ENCODE measurements at places on chromosomes 3 and 15.

DNA sequence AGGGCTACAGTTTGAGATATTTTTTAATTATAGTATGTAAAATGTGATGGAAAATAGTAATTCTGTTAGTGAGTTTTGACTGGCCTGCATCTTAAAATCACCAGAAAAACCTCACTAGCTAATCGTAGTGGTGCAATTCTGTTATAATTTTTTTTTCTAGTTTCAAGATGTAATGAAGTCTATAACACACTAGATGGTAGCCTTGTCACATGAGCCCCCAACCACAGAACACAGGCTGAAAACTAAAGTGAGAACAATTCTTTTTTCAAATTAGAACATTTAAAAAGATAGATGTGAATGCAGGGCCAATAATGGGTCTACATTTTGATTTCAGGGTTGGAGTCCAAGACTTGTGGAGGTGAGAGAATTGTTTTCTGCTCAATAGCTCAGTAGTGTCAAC, 83.3 kb upstream of the KCNH8 start:
- no peak for DNase-seq

DNA sequence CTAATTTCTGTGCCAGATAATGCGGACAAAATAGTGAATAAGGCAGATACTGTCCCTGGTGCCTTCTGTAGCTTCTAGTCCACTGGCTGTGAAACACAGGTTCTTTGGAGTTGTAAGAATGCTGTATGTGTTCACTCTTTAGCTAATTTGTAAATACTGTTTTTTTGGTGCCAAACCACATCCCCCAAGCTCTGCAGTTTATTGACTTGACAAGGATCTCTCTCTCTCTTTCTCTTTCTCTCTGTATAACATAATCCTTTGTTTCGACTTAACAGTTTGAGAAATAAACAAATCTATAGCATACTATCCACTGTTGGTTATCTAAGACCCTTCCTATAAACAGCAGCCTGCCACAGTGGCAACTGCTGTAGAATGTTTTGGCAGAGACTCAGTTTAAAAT, 7.6 kb downstream of the SMAD3 start:
- DNase-seq, result no peak

DNA sequence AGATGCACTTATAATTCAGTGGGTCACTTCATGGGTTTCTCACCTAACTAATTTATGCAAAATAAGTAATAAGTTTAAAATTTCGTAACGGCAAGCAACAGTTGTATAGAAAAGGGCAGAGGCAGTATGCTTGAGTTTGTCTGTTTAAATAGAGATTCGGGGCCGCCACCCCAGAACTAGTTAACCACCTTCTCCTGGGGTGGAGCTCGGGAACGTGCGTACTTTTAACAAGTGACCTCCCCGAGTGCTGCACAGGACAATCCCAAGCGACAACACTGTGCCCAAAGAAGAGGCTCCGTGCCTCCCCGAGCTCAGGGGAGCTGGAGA, 439 bp downstream of the SSR3 start:
- DNase-seq, result no peak

- no peak for DNase-seq
Observed at GRCh38 chr3:129794311-129795185, 99.0 kb downstream of the TMCC1 start.

- peak; percentile 34 for DNase-seq
Observed at GRCh38 chr3:47522082-47522987, 8.8 kb upstream of the ELP6 start.

DNA sequence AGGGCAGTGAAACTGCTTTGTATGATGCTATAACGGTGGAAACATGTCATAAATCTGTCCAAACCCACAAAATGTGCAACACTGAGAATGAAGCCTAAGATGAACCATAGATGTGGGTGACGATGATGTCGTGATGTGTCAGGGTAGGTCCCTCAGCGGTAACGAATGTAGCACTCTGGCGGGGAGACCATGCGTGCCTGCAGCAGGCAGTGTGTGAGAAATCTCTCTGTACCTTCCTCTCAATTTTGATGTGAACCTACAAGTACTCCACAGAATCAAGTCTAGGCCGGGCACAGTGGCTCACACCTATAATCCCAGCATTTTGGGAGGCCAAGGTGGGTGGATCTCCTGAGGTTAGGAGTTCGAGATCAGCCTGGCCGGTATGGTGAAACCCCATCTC, 268.2 kb upstream of the LYSMD4 start:
- no peak for DNase-seq

- DNase-seq, result no peak
Observed at GRCh38 chr3:89180334-89180733, 72.9 kb downstream of the EPHA3 start.

- DNase-seq, result no peak
Observed at GRCh38 chr15:91318931-91319330, 218.9 kb downstream of the SV2B start.

DNA sequence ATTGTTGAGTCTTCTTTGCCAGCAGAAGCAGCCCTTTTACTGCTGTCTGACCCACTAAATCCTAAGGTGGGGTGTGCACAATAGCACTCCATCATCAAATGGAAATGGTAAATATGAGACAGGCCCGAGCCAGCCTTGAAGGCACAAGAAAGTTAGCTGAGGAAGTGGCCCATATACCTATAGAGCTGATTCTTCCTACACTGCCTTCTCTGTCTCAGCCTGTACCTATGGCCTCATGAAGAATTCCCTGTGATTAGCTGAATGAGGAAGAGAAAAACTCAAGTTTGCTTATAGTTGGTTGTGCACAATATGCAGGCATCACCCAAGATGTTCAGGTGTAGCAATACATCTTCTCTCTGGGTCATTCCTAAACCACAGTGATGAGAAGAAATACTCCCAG, 31.7 kb upstream of the XCR1 start:
- no peak for DNase-seq

DNA sequence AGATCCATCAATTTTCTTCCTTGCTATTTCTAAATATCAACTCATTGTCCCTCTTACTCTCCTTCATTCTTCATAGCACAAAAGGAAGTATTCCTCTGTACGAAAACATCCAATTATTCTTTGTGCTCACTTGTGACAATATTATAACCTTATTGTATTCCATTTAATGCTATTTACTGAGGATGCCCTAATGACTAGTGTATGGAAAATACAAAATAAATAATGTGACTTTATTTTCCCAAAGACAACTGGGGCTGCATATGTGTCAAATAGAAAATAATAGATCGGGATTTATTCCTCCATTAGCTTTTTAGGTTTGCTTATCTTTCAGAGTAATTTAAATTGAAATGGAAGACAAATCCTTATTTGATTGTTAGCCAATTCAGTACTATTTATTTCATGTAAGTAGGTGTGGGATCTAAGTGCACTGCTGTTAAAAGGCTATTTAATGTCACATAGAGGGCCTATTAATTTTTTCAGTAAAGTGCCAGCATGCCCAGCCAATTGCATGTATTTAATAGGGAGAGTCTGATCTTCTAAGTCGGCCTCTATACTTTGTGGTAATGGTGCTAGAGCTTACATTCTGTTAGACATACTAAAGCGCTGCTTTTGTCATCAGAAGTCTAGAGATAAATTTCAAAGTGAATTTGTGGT, 329.8 kb downstream of the MCTP2 start:
- DNase-seq, result no peak

- DNase-seq, result no peak
Observed at GRCh38 chr3:139198186-139198585, 145.6 kb upstream of the MRPS22 start.

DNA sequence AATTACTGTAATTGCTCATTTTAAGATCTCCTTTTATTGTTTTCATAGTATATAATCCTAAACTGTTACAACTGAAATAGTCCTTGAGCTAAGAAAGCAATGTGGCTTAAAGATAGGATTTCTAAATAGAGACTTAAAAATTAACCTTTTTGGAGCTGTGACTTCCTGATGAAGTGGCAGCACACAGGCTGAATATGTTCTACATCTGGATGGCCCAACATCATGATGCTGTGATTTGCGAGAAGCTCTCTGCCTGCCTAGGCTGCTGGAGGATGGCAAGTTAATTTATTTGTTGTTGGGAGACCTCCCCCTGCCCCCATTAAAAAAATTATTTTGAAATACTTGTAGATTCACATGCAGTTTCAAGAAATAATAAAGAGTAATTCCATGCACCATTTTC, 134.5 kb downstream of the IGF1R start:
- no peak for DNase-seq

GRCh38 chr3:19898721-19899120, 35.3 kb downstream of the EFHB start:
- DNase-seq, result no peak

DNA sequence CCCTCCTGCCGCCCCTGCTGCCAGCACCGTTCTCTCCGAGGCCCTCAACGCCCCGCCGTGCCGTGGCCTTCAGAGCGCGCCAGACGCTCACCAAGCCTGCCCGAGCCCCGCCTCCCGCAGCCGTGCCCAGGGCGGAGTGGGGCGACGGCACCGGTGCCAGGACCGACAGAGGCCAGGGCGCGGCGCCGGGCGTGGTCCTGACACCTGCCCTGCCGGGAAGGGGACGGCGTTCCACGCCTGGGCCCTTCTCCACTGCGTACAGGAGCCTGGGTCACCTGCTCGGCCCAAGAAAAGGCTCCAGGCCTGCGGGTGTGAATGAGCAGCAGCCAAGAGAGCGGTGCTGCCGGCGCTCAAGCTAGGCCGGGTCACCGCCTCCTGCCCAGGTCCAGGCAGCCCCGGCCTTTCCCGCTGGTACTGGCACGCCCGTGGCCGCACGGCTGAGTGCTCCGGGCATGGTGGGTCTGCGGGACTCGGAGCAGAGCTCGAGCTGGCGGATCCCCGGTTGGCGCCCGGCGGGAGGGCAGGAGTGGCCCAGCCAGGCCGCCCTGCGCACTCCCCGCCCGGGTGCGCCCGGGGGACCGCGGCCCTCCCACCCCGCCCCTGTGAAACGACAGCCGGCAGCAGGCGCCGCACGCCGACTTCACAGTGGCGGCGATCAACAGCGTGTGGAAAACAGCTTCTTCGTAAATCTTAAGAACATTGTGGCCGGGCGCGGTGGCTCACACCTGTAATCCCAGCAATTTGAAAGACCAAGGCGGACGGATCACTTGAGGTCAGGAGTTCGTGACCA, 4.2 kb downstream of the OCA2 start:
- DNase-seq, result no peak

DNA sequence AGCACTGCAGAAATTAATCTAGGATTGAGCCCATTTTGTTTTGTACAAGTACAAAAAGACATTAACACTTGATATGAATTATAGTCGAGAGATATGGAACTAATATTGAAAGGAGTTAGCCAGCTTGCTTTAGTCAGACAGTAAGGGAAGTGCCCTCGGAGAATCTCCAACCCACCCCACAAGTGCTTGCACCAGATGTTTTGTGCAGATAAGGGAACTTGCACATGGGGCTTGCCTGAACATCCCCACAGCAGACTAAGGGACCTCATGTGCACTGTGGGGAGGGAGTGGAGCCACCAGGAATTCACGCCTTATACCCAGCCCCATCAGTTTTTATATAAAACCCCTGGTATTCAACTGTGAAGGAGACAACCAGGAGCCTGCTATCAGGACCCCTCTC, 122.3 kb downstream of the EFHB start:
- no peak for DNase-seq

GRCh38 chr3:139534992-139535879, 4.3 kb downstream of the RBP1 start:
- no peak for DNase-seq

DNA sequence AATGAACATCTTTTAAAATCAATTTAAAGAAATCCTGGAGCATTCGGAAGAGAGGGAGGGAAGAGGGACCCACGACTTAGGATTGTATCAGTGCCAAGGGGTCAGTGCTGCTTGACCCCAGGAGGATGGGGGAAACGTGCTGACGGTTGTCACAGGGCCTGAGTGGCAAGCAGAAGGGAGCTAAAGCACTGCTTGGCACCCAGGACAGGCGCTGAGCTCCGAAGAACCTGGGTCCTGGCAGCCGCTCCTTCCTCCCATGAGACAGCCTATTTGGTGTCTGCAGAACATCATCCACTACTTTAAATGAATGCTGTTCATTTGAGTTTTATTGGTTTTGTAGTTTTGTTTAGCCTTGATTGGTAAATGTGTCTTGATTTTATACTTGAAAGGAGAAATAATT, 54.5 kb downstream of the RGMA start:
- no peak for DNase-seq

DNA sequence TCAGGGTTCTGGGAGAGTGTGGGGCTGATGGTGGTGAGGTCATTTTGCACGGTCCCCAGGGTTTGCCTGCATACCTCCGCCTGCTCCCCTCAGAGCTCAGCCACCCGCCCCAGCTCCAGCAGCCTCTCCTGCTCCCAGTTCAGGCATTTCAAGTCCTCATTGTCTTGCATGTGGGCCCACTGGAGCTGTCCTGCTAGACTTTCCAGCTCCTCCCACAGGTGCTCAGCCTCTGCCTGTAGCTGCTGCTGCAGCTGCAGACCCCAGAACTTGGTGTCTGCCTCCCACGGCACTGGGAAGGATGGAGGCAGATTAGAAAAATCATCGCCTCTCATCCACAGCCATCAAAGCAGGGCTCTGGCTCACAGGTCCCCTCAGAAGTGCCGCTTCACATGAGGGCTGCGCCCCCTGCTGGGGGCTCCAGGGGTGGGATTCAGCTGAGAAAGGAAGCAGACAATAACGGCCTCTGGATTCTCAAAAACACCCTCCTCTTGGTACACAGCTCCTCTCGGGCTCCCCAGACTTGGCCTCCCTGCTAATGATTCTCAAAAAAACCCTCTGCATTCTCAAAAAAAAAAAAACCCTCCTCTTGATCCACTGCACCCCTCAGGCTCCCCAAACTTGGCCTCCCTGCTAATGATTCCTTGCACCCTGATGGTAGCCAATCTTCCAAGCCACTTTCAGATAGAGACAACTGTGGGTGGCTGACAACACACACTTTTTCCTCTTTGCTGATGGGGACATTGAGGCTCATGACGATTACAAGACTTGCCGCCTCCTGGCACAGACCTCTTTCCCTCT, 89.3 kb upstream of the C2CD4B start:
- DNase-seq, result peak; percentile 14

DNA sequence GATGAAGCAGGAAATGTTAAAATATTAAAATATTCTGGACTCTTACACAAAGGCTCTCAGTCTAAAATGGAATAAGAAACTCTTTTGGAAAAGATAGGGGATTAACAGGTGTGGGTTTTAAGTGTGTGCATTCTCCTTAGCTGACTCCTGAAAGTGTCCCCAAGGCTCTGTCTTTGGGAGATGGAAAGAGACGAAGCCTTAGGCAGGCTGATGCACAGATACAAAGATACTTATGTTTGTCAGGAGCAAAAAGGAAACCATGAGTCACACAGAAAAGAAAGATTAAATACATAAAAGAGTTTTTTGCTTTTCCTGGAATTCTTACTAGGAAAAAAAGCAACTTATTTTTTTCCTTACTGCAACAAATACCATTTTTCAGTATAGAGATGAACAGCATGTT, 23.8 kb upstream of the ABI3BP start:
- no peak for DNase-seq

Data from stimulated activated CD8-positive, alpha-beta memory T cell treated with anti-CD3 and anti-CD28 coated beads, Interleukin-15, amount 100 ng/mL, for 1 hour (primary cell).